ENCODE measurements at places on chromosomes 2 and 18.
A peak's percentile ranks its signal among the peaks of the same experiment; 100 is the strongest.

DNA sequence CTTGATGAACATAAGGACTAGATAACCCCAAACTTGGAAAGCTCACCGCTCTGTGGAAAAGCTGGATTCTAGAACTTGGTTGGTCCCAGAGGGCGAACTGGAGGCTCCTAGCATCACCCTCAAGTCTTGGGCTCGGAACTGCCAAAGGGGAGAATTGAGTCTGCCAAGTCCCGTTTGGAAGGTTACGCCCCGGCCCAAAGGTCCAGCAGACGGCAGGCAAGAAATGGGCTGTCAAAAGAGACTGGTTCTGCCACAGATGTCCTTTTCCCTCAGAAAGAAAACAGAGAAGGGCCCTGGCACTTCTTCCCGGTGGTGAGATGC is 182.2 kb downstream of the ANAPC1 start:
- no peaks in the 10 kb centered on the region for H3K27me3 ChIP-seq
- H3K27ac ChIP-seq = no peak overlapping the region
- H3K36me3 ChIP-seq = no peaks in the 10 kb centered on the region
- H3K4me1 ChIP-seq = no peaks in the 10 kb centered on the region
- H3K4me3 ChIP-seq = no peak overlapping the region

DNA sequence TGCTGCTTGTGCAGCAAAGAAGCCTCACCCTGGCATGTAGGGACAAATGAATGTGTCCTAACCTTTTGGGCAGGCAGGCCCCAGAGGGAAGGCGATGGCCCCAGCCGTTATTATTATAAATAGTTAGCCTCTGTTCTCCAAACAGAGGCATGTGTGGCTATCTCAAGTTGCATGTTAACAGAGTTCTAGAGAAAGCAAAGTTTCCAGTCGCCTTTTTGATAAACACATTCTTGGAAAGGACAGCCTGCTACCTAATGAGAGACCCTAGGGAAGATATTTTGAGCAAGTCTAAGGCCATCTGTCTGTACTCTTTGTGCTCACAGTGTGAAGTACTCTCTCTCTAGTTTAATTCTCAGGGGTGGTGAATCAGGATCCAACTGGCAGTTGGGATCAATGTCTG is 97.4 kb upstream of the FHL2 start:
- no peaks in the 10 kb centered on the region for H3K4me1 ChIP-seq
- H3K36me3 ChIP-seq = no peaks in the 10 kb centered on the region

DNA sequence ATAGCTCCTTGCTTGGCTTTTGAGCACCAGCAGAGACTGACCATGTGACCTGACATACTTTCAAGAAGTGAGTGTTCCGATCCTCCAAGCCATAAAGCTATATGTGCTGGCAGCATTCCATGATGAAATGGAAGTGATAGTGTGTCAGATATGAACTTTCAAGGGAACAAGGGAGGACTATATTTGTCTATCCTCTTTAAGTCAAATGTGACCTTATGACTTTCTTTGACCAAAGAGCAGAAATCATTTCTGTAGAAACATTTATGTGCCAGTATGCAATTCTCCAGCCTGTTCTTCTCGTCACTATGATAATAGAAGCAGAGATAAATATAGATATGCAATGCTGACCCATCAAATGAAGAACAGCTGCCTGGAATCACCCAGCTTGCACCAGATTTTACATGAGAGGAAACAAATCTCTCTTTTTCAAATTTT is 14.4 kb downstream of the HYCC2 start:
- H3K27ac ChIP-seq = peak overlapping the region; percentile 18
- H3K27me3 ChIP-seq = no peaks in the 10 kb centered on the region
- H3K4me3 ChIP-seq = no peak overlapping the region
- peaks cover 24% of the 10 kb centered on the region for H3K36me3 ChIP-seq
- DNase-seq = no peak

DNA sequence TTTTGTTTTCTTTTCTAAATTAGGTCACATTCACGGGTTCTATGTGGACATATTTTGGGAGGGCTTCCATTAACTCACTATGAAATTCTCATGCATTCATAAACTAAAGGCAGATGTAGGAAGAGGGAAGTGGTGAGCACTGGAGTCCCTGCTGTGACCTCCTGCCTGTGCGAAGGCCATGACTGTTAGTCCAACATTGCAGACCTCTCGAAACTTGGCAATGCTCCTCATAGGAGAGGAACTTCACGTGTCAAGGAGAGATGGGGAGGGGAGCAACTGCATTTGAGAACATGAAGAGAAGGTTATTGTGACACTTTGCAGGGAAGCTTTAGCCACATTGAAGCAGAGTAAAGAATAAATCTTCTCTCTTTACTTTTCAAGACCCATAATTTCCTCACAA is 126.4 kb upstream of the HNMT start:
- H3K4me1 ChIP-seq = no peaks in the 10 kb centered on the region
- H3K27ac ChIP-seq = no peak overlapping the region
- no peak overlapping the region for H3K4me3 ChIP-seq
- no peaks in the 10 kb centered on the region for H3K36me3 ChIP-seq
- DNase-seq = no peak
- H3K27me3 ChIP-seq = no peaks in the 10 kb centered on the region

GRCh38 chr2:68420254-68420910 is 46.7 kb downstream of the FBXO48 start:
- no peak overlapping the region for H3K27ac ChIP-seq
- H3K27me3 ChIP-seq = no peaks in the 10 kb centered on the region
- no peaks in the 10 kb centered on the region for H3K36me3 ChIP-seq
- H3K4me1 ChIP-seq = peaks cover 9% of the 10 kb centered on the region
- no peak for DNase-seq
